Suppressor macrophage treated with lipopolysaccharide for 4 hours (primary cell): ENCODE measurements at places on chromosomes 7 and 10.
A peak's percentile ranks its signal among the peaks of the same experiment; 100 is the strongest.

GRCh38 chr10:73780966-73781365, 882 bp upstream of the CHCHD1 start:
- no peak for DNase-seq

DNA sequence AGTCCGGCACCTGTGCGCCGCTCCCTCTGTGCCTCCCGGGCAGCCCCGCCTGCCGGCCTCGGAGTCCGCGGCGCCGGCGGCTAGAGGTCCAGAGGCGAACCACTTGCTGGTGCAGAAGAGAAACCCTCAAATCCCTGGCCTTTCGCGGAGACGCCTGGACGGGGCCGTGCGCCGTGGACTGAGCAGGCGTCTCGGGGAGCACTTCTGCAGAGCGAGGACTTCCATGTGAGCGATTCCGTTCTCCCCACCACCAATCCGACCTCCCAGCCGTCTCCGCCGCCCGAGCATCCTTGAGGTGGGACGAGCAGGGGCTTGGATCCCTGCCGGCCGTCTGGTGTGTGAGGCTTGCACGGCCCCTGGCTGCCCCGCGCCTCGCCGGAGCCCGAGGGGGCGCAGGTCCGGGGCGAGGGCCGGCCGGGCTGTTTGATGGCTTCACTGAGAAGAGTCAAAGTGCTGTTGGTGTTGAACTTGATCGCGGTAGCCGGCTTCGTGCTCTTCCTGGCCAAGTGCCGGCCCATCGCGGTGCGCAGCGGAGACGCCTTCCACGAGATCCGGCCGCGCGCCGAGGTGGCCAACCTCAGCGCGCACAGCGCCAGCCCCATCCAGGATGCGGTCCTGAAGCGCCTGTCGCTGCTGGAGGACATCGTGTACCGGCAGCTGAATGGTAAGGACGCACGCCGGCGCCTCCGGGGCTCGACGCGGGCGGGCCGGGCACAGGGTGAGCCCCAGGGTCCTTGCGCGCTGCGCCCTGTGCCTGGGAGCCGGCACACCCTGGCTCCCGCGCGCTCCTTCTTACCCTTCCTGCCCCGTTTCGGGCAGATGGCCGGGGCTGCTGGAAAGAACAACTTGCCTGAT, 660 bp downstream of the GALNT17 start:
- DNase-seq = no peak

- DNase-seq = no peak
These were observed 67.5 kb upstream of the CCNY start for GRCh38 chr10:35268791-35269257.

- DNase-seq = no peak
These were observed 29.1 kb downstream of the NAPEPLD start for GRCh38 chr7:103119791-103120291.

GRCh38 chr10:94320285-94320914, 42.3 kb downstream of the NOC3L start:
- DNase-seq = peak; percentile 80

GRCh38 chr10:118694848-118695247, 59.9 kb downstream of the CACUL1 start:
- no peak for DNase-seq
